Spleen (tissue), 13 donors: ENCODE measurements at places on chromosomes 3 and 15. TPM values are rescaled to one million over a fixed set of nuclear protein-coding genes. Genes with fewer than 3 reads are reported as not detected.

DNA sequence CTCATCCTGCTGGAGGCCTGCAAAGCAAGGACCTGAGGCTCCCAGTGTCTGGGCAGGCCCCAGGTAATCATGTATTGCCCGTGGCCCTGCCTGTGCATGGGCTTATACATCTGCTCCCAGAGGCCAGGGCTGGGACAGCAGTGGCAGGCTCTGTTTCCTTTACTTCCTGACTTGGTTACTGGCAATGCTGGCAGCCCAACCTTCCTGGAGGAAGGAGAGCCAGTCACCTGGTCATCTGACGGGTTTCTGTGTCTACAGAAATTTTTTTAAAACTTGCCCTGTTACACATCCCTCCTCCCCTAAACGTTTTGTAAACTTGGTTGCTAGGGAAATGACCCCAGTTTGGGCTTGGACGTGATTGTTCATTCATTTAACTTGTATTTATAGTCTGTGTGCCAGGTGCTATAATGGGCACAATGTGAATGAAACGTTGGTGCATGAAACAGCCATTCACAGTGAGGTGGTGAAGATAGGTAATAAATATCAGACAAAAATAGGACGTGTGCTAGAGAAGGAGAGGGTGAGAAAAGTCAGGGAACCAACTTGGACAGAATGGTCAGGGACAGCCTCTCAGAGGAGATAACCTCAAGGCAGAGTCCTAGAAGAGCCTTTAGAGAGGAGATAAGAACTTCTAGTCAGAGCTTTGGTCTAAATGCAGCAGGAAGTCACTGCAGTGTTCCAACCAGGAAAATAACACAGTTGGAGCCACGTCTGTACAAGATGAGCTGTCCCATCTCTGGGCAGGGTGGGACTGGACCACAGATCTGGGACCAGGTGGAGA lies 14.1 kb downstream of the TEX264 start:
- no peak for DNase-seq

DNA sequence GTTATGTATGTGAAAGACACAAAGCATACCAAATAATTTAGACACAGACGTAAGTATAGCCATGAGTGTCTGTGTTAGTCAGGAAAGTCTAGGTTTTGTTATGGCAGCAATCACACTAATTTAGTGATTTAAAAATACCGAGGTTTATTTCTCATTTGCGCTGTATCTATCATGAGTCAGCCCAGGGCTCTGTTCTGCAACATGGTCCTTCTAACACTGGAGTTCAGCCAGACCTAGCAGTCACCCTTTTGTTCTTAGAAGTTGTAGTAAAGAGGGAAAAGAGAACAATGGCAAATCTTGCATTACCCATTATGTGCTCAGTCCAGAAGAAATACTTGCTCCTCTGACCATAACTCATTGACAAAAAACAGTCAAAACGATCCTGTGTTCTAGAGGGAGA lies 311.5 kb downstream of the NLGN1 start:
- no peak for DNase-seq

GRCh38 chr3:23319366-23320312 lies 116.5 kb downstream of the UBE2E2 start:
- DNase-seq: no peak

- no peak for DNase-seq
Observed at GRCh38 chr3:173510565-173510964, 113.0 kb downstream of the NLGN1 start.

DNA sequence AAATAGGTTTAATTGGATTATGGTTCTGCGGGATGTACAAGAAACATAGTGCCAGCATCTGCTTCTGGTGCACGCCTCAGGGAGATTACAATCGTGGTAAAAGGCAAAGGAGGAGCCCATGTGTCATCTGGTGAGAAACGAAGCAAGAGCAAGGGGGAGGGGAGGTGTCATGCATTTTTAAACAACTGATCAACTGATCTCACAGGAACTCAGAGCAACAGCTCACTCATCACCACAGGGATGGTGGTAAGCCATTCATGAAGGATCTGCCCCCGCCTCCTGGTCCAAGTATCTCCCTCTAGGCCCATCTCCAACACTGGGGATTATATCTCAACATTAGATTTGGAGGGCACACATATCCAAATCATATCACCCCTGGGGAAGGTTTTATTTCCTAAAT lies 42.1 kb upstream of the FGF7 start:
- no peak for DNase-seq

CFAP91 gene
- 58.0 TPM for total RNA-seq

ISLR2 gene
- total RNA-seq: 1.7 TPM

CHL1 gene
- 12.2 TPM for total RNA-seq

CCDC54 gene
- not detected for total RNA-seq

CLEC3B gene
- total RNA-seq: 409 TPM
